ENCODE measurements at places on chromosomes 7 and 10.
A peak's percentile ranks its signal among the peaks of the same experiment; 100 is the strongest.

- DNase-seq = peak; percentile 36
Observed at GRCh38 chr10:114893251-114893650, 44.7 kb upstream of the TRUB1 start.

- no peak for DNase-seq
Observed at GRCh38 chr7:4962872-4963775, 4.1 kb upstream of the MMD2 start.

- DNase-seq = peak; percentile 5
Observed at GRCh38 chr10:123380491-123381085, 226.4 kb downstream of the BUB3 start.

- peak; percentile 93 for DNase-seq
Observed at GRCh38 chr10:113329121-113329596, 223.7 kb upstream of the HABP2 start.

GRCh38 chr7:121499624-121500023 lies 103.5 kb upstream of the FAM3C start:
- no peak for DNase-seq

- no peak for DNase-seq
Observed at GRCh38 chr7:155980841-155981240, 168.6 kb upstream of the SHH start.

DNA sequence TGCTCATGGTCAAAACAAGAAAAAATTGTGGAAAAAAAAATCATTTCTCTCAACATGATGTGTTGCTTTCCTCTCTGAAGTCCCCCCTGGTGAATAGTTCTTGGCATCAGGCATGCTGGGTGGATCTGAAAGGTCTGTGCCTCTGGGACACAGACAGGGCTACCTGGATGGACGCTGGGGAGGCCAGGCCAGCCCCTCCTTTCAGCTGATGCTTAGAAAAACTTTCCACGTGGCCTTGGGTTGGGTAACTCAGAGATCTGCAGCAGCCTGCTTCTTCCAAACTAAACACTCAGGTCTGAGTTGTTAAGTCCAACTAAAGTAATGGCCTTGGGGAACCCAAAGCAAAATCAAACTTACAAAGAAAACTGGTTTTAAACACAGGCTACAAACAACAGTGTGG lies 113.0 kb downstream of the CCDC3 start:
- DNase-seq = no peak

DNA sequence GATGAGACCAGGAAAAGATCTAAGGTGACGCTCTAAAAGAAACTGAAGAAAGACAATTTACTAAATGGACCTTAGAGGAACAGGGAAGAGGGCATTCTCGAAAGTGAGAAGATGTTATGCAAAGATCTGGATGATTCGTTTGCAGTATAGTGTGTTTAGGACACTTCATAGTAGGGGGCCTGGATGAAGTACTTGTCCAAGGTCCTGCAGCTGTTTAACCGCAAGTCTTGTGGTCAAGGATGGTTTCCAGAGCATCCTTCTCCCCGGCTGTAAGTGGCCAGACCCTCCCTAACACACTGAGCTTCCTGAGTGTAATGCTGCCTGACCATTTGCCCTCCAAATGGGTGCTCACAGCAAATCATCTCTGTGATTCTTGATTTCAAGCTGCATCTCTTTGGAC lies 101.6 kb downstream of the XPNPEP1 start:
- no peak for DNase-seq

DNA sequence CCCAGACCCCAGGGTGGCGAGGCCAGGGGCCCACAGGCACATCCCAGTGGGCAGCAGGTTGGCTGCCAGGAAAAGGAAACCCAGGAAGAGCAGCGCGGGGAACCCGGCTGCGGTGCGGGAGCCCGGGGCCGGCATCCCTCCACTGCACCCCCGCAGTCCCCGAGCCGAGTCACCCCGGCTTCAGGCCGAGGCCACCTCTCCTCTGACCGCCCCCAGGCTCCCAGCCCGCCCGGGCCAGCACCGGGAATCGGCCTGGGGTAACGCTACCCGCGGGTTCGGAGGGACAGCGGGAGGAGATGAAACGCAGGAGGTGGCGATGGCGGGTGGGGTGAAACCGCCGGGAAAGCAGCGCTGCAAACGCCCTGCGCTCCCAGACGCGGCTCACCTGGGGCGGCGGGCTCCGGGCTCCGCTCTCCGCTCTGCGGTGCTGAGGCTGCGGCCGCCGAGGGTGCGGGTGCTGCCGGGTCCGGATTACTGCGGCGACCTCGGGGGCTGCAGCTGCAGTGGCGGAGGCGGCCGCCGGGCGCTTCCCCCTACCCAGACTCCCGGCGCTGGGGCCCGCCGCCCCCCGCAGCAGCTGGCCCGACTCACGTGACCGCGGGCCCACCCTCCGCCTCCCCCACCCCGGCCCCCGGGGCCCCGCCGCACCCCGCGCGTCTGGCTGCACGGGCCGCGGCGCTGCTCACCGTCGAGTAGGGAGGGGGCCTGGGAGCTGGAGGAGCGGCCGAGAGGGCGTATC lies at the start of gene SCRN1:
SCRN1 (minus strand) TSS at position 545 of the 739 bp plus-strand sequence. CDS start 20,734 bp downstream, outside the sequence.
- peak; percentile 50 for DNase-seq

- DNase-seq = no peak
Observed at GRCh38 chr7:127091620-127092019, 161.1 kb downstream of the GRM8 start.

- DNase-seq = no peak
Observed at GRCh38 chr7:36051501-36051900, 101.6 kb upstream of the EEPD1 start.

- DNase-seq = no peak
Observed at GRCh38 chr10:132400547-132401151, 3.6 kb downstream of the PWWP2B start.

- DNase-seq = peak; percentile 79
Observed at GRCh38 chr7:152202056-152202455, 176.6 kb downstream of the GALNT11 start.

- DNase-seq = no peak
Observed at GRCh38 chr7:155263581-155264143, 34.0 kb upstream of the INSIG1 start.

DNA sequence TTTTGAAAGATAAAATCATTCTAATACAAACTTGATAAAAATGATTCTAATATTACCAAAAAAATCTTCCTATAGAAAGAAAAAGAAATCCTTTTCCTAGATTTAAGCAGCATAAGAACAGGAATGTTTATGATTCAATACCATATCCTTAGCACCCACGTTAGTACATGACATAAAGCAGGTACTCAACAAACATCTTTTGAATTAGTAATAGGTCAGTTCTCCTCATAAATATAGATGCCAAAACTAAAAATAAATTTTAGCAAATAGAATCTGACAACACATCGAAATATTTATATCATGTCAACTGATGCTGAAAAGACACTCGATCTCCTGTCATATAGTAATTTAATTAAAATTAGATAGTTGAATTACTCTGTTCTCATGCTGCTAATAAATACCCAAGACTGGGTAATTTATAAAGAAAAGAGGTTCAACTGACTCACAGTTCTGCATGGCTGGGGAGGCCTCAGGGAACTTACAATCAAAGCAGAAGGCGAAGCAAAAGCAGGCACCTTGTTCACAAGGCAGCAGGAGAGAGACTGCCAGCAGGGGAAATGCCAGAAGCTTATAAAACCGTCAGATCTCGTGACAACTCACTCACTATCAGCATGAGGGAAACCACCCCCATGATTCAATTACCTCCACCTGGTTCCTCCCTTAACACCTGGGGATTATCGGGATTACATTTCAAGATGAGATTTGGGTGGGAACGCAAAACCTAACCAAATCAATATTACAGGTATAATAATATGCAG lies 191.8 kb downstream of the HTR7 start:
- no peak for DNase-seq

- no peak for DNase-seq
Observed at GRCh38 chr10:129361676-129362376, 105.2 kb upstream of the MGMT start.

DNA sequence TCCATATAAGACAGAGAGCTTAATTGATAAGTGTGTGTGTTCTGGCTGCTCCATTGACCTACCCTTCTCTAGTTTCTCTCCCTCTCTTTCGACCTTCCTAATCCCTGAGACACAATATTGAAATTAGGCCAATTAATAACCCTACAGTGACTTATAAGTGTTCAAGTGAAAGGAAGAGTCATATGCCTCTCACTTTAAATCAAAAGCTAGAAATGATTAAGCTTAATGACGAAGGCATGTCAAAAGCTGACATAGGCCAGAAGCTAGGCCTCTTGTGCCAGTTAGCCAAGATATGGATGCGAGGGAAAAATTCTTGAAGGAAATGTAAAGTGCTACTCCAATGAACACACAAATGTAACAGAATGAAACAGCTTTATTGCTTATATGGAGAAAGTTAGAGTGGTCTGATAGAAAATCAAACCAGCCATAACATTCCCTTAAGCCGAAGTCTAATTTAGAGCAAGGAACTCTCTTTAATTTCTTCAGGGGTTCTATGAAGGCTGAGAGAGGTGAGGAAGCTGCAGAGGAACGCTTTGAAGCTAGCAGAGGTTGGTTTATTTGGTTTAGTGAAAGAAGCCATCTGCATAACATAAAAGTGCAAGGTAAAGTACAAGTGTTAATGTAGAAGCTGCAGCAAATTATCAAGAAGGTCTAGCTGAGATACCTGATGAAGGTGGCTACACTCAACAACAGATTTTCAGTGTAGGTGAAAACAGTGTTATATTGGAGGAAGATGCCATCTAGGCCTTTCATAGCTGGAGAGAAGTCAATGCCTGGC lies 53.8 kb downstream of the ST7 start:
- DNase-seq = no peak

- no peak for DNase-seq
Observed at GRCh38 chr7:25084821-25085220, 40.2 kb downstream of the CYCS start.

GRCh38 chr7:73974948-73975926 lies 52.7 kb upstream of the ELN start:
- DNase-seq = no peak

- no peak for DNase-seq
Observed at GRCh38 chr7:2274666-2275065, 32.6 kb downstream of the NUDT1 start.

- peak; percentile 8 for DNase-seq
Observed at GRCh38 chr7:16021851-16022250, 335.4 kb upstream of the MEOX2 start.

DNA sequence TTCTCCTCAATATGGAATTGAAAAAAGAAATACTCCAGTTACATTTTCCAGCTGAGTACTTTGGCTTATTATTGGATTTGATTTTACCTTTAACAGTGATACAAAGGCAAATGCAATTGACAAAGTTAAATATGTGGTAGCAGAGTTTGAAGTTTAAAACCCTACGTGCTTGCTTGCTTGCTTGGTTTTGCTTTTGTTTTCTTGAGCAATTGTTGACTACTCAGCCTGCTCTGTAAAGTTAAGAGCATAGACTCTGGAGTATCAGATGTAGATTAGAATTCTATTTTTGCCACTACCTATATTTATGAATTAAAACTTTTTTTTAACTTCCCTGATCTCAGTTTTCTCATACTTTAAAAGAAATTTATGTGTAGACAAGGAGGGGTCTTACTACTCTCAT lies 51.4 kb downstream of the PCDH15 start:
- no peak for DNase-seq

GRCh38 chr10:69685802-69686585 lies 55.9 kb downstream of the FAM241B start:
- DNase-seq = peak; percentile 75

DNA sequence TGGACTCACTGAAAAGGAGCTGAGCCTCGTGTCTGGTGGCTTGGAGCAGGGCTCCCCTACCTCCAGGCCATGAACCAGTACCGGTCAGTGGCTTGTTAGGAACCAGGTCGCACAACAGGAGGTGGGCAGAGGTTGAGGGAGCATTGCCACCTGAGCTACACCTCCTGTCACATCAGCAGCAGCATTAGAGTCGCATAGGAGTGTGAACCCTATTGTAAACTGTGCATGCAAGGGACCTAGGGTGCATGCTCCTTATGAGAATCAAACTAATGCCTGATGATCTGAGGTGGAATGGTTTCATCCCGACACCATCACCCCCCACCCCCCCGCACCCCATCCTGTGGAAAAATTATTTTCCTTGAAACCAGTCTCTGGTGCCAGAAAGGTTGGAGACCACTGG lies 50.4 kb downstream of the TSPAN15 start:
- DNase-seq = no peak

DNA sequence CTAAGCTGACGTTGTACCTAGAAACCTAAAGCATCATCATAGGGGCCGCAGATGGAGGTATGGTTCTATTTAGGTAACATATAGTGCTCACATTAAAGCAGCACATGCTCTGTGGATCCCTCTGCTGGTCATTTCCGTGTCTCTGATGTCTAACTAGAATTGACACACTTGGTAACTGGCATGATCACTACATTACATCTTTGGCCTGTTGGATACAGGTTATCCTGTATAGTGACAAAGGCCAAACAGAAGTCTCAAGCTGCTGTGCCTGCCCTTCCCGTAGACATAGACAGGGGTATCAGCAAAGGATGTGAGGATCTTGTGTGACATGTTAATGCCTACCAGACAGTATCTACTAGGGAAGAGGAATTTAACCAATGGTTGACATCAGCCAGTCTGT lies 51.2 kb downstream of the KIF5B start:
- DNase-seq = peak; percentile 53

DNA sequence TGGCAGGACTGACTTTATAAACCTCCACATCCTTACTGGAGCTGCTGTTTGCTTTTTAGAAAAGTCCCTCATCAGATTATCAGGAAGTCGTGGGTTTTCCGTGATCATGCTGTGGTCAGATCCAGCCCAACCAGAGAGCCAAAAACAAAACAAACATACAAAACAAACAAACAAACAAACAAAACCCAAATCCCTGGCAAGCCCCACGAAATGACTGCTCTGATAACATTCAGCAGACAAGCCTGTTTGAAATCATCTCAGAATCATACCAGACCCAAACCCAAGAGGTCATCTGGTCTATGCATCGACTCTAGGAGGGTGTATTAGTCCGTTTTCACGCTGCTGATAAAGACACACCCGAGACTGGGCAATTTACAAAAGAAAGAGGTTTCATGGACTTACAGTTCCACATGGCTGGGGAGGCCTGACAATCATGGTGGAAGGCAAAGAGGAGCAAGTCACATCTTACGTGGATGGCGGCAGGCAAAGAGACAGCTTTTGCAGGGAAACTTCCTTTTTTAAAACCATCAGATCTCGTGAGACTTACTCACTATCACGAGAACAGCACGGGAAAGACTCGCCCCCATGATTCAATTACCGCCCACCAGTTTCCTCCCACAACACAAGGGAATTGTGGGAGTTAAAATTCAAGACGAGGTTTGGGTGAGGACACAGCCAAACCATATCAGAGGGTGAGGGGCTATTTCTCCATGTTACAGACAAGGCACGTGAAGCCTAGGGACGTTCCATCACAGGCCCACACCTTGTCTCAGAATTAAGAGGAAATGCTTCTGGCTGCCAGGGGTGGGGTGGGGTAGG lies 85.7 kb downstream of the PARP12 start:
- DNase-seq = no peak

- no peak for DNase-seq
Observed at GRCh38 chr10:3347413-3348182, 175.0 kb upstream of the PITRM1 start.

DNA sequence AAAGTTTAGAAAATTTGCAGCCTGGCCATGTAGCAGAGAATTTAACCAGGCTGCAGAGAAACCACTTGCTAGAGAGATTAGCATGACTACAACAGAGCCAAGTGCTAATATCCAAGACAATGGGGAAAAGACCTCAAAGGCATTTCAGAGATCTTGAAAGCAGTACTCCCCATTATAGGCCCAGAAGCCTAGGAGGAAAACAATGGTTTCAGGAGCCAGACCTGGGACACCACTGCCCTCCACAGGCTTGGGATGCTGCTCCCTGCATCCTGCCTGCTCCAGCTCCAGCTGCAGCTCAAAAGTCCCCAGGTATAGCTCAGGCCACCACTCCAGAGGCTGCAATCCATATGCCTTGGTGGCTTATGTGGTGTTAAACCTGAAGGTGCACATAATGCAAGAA lies 101.5 kb upstream of the TMEM72 start:
- peak; percentile 62 for DNase-seq

- DNase-seq = no peak
Observed at GRCh38 chr7:134104166-134104565, 23.0 kb upstream of the LRGUK start.
